ENCODE measurements at places on chromosomes 1 and 21.

DNA sequence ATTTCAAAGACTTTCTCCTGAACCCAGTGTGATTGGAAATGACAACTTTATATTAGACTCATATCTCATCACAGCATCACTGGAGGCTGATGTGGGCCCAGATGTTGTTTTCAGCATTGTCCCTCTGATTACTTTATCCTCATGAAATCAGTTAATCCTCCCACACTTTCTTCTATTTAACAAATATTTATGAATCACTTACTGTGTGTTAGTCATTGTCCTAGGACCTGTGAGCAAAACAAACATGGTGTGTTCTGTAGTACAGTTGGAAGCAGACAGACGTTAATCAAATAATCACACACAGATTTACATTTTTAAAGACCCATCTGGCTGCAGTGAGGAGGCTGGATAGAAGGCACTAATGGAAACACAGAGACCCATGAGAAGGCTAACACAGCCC is 383.7 kb downstream of the PRDM2 start:
- DNase-seq = no peak

DNA sequence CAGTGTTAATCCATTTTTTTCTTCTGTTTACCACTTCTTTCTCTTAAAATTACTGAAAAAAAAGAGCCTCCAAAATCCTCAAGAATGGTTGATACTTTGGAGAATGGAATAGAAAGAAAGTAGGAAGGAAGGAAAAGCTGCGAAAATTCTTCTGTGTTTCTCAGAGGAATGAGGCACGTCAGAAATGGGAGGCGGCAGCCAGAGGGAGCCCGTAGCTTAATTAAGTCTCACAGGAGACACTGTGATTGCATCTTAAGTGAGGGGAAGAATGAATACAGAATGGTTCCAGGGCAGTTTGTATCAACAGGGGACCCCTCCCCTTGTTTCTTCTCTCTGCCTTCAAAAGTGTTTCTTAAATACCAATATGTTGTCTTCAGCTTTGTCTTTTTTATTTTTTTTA is 1099.5 kb downstream of the PLA2G4A start:
- no peak for DNase-seq

DNA sequence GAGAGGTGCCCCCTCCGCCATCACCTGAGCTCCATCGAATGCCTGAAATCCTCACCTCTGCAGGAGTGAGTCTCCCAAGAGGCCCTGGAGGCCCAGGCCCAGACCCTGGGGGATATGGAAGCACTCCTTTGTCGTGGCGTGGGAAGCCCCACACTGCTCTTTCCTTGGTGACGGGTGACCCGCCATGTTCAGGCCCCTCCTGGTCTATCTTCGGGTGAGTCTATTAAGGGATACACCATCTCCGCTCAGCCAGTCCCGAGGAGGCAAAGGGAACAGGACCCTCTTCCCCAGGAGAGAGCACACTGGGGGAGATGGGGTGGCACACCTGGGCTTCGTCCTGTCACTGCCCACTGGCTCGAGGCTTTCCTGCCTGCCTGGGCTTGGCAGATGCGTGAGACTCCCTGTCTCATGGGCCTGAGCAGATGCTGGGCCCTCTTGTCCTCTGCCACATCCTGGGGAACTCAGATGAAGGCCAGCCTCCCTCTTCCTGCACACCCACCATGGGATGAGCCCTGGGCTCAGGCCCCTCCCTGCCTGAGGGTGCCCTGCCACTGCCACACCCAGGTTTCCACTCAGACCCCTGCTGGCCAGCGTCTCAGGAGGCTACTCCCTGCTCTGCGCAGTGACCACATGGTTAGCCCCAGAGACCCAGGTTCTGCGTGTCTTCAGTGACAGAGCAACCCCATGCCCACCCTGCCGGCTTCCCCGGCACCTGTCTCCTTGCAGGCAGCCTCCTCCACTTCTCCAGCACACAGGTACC is 3.8 kb upstream of the NPHP4 start:
- no peak for DNase-seq

DNA sequence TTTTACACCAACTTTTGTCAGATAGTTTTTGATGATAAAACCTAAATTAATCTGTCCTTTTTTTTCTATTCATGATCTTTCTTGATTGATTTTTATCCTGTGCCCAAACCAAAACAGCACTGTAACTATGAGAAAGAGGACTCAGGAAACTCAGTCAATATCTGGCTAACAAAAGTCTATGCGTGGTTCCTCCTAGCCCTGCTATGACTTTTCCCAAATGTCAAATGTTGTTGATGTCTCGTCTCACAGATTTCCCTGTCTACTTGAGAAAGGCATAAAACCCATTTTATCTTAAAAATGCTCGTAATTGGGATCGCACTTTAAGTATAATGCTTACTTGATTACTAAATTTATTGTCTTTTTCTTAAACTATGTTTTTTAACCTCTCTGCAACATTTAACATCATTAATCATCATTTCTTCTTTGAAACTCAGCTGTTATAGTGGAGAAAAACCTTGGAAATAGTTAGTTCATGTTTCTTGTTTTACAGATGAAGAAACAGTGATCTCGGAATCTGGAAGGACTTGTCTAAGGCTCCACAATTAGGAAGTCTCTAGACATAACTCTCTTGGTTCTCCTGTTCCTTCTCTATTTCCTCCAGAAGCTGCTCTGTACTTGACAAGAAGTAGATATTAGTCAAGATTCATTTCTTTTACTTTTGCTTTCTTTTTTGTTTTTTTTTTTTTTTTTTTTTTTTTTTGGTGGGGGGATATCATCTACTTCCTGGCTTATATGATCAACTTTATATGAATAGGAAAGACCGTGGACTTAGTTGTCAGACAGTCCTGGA is 26.2 kb upstream of the PTPRC start:
- no peak for DNase-seq

DNA sequence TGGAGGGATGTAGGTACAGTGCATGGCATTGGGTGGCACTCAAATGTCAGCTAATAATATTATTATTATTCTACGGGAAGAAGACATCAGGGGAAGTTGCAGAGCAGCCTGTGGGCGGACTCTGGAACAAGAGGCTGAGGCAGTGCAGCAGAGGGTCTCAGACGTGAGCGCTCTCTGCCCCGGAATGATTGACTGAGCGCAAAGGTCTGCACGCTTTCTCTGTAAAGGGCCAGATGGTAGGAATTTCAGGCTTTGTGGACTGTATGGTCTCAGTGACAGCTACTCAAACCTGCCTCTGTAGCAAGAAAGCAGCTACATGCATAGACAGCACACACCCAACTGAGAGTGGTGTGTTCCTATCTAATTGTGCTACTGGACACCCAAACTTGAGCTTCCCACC is 29.6 kb upstream of the VPS13D start:
- no peak for DNase-seq

GRCh38 chr21:38965241-38965640 is 159.5 kb downstream of the ETS2 start:
- DNase-seq = no peak
